Motor neuron (in vitro differentiated cells): ENCODE measurements at places on chromosomes 5 and 9.
A peak's percentile ranks its signal among the peaks of the same experiment; 100 is the strongest.

DNA sequence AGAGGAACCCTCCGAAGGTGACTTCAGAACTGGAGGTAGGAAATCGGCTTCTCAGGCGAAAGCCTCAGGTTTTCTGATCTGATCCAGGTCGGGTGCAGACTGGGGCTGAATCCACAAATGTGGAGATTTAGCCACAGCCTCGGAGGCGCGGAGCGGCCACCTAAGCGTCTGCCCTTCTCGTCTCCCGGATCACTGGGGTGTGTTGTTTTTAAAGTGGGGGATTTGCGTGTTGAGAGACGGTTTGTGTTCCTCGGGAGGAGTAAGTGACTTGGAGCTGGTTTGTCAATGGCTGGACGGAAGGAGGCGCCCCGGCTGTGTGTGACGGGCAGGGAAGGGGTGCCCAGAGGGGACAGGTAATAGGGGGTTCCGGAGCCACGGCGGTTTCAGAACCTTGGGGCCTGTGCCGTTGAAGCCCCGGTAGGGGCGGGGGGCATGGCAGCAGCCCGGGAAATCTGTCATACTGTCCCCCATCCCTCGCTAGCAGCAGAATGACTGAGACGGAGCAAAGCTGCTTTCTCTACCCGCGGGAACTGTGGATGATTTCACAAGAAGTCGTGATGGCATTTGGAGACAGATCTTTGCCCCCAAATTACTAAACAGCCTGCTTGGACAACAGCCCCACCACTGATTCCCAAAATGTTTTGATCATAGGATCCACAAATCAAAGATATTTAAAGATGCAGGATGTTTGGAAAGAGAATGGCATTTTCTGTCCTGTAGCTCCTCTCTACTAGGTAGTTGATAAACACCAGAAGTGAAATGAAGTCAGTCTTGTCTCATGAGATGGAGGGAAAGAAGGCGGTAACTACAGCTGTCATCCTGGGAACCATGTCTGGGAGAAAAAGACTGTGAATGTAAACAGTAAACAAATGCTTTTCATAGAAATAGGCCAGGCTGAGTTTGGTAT, 216.5 kb downstream of the PDZD2 start:
- peak; percentile 57 for ATAC-seq

DNA sequence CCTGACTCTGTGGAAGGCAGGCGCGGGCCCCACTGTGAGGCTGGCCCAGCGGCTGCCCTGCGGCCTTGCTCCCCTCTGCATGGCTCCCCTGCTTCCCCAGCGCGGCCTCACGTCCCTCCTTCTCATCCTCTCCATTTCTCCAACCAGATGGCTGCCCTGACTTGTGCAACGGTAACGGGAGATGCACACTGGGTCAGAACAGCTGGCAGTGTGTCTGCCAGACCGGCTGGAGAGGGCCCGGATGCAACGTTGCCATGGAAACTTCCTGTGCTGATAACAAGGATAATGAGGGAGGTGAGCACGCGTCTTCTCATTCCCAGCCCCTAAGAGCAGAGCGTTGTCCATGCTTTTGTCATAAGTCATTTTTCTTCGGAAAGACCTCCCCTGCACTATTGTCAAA, 129.0 kb upstream of the WWC1 start:
- no peak for ATAC-seq

GRCh38 chr5:16497546-16497945, 31.9 kb upstream of the ZNF622 start:
- no peak for ATAC-seq

DNA sequence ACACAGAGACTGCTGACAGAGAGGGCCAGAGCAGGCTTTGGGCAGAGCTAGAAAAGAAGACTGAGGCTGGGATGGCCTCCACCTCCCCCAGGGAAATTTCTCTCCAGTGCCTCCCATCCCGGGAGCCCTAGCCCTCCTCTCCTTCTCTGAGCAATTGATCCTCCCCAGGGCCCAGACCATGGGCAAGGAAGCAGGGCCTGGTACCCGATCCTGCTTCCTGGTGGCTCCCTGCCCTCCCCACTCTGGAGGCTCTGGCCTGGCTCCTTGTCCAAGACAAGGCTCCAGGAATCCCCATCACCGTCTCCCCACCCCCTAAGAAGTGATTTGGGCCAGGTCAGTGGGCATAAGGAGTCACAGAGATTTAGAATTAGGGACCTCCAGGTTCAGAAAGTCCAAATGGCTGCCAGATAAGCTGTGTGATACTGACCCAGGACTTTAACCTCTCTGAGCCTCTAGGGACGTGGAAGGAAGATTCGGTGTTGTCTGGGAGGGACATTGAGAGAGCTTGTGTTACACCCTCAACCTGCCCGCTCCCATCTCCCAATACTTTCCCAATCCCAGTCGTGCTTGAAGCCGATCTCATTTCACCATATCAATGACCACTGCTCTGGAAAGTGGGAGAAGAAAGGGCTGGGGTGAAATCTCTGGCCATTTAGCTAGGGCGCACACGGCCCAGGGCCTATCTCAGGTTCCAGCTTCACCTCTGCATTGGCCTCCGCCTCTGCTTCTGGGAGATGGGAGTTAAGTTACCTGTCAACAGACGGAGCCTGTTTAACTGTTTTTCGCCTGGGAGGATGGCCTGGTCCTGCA, 25.8 kb upstream of the KIF12 start:
- ATAC-seq: no peak

DNA sequence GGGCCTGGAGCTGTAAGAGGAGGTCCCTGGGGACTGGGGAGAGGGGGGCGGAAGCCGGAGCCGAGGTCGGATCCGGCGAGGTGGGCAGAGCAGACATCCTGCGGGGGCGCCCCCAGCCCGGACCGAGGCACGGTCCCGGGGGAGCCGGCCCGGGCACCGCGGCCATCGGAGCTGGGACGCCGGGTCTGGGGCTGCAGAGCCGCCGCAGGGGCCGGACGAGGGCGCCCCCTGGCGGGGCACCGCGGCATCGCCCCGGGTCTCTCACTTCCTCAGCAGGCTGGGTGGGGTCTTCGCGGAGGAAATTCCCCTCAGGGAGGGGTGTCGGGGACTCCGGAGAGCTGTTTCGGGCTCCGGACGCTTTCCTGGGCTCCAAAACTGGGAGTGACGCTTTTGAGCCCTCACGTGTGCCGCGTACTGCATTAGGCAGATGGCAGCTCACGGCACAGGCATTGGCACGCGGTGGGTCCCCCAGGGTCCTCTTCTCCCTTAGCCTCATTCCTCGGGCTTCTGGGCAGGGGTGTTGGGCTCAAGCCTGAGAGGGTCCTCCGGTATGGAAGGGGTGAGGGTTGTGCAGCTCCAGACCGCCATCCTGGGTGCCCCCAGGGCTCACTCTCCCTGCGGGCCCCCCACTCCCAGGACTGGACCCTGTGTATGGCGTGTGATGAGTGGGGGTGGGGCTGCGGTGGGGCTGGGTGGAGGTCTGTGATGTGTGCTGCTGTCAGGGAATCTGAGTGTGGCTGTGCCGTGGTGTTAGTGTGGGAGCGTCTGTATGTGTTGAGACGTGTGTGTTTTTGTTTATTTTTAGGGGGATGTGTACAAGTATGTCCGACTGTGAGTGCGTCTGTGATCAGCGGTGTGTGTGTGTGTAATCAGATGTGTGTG, 29.6 kb downstream of the LHX2 start:
- ATAC-seq: peak; percentile 57

DNA sequence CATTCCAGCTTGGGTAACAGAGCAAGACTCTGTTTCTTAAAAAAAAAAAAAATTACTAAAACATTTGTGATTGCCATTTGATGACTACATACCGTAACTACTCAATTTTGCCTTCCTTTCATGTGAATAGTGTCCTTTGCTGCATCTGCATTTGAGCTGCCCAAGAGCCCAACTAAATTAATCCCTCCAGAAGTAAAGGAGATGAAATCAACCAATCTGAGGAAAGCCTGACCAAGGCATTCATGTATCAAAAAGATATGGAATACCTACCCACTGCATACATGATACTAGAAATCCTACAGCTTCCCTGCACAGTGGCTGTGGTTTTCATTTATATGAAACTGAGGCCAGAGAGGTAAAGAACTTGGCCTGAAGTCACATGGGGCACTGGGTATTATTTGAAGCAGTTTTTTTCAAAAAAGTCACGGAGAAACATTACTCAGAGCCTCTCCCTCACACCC, 177.5 kb downstream of the AOPEP start:
- no peak for ATAC-seq

GRCh38 chr5:113937301-113937700, 423.8 kb downstream of the YTHDC2 start:
- ATAC-seq: no peak

GRCh38 chr9:125470767-125471580, 209.3 kb downstream of the GAPVD1 start:
- peak; percentile 38 for ATAC-seq

GRCh38 chr5:173119719-173120118, 24.6 kb upstream of the BNIP1 start:
- no peak for ATAC-seq

- no peak for ATAC-seq
These were observed 22.1 kb downstream of the FAM170A start for GRCh38 chr5:119651486-119651885.

- no peak for ATAC-seq
These were observed 31.0 kb downstream of the EFCAB9 start for GRCh38 chr5:172224996-172225395.

DNA sequence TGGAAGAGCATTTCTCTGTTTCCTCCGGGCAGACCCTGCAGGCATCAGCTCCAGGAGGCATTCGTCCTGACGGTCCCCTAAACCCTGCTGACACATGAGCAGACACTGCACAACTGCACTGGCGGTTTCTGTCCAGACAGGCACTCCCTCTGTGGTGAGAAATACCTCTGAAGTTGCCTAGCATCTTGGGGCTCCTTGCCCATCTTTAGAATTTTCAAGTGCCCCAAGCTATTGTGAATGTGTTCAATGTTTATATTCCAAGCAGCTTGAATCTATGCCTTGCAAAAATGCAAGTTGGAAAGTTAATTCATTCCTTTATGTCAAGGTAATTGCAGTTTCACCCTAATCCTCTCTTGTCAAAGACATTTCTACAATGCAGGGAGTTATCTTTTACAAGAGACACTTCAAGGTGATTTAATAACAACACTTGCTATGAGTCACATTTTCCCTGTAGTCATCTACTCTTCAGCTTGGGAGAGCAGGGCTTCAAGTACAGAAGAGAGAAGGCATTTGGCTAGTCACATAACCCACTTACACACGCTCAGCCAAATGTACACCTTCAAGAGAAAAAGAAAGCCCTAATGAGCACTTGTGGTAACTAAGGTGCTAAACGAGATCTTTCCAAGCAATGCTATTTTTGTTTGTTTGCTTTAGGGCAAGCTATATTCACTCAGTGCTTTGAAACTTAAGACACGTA, 302.5 kb downstream of the MLLT3 start:
- peak; percentile 78 for ATAC-seq

GRCh38 chr9:119853126-119853525, 483.9 kb upstream of the BRINP1 start:
- ATAC-seq: no peak

DNA sequence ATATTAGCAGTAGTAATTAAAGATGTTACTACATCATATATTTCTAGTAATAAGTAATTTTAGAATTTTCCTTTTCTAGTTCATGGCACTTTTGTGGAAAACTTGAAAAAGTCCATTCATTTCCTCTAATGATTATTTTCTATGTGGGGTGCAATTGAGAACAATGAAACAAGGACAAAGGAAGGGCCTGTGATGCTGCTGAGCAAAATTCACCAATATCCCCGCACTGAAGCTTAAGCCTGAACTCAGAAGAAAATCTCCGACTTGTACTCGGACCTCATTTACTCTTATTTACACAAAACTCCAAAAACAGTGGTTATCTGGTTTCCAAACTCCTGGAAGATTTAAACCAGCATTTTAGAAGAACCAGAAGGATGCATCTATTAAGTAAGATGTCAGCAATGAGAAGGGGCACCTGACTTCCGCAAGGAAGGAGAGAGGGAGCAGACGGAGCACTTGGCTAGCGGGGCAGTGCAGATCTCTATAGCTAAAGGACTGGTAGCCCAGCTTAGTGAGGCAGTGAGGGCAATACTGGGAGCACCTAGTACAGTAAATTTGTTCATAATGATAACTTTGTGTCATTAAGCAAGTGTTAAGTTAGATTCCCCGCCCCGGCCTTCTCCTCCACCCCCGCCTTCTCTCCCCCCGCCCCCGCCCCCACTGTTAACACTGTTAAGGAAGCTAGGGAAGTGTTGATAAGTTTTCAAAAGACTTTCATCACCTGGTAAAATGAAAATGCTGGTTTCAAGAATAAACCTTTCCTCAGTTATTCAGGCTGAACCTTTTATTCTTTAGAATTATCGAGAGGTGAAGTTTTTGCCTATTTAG, 123.3 kb downstream of the ZSWIM6 start:
- ATAC-seq: no peak

- ATAC-seq: peak; percentile 40
These were observed 117.9 kb downstream of the INSYN2B start for GRCh38 chr5:169862391-169862811.

- peak; percentile 70 for ATAC-seq
These were observed 199.4 kb downstream of the MEF2C start for GRCh38 chr5:88683506-88684135.

DNA sequence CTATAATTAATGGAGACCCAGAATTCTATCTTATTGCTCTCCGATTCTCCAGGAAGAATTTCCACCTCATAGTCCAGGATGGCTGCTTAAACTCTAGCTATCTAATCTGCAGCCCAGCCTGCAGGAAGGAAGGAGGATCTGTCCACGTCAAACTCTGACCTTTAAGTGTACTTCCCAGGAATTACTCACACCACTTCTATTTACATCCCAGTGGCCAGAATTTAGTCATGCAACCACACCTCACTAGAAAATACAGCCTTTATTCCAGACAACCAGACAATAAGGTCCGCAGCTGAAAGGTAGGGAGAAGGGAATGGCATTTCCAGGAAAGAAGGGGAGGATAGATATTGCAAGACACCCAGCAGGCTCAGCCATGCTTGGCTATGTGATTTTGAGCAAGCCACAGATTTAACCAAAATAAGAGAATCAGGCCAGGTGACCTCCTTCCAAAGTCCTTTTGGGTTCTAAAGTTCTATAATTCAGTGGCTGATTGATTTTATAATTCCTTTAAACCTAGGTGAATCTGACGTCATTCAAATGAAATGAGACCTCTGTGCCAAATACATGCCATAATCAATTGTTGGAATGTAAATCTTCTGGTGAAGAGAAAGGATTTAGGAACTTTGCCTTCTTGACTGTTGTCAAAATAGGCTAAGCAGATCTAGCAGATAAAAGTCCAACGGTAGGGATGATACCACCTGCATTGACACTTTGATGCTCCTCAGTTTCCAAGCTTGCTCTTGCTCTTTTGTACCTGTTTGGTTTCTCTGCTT, 3.7 kb upstream of the DENND1A start:
- ATAC-seq: no peak

DNA sequence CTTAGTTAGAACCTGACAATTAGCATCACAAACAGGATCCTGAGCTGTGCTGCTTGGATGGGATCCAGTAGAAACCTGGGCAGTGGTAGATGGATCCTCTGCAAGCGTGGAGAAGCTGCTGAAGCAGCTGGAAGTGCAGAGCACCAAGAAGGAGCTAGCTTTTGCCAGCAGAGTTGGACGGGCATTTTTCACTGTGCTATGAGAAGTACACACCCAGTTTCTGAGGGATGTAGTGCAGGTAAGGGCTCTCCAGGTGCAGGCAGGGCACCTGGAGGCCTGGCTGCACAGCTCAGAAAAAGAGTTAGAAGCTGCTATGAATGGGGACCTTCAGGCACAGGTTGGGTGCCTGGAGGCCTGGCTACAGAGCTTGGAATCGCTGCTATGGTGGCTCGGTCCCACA, 623.9 kb upstream of the NUDT12 start:
- no peak for ATAC-seq

- no peak for ATAC-seq
These were observed 1.9 kb downstream of the PLPP6 start for GRCh38 chr9:4663956-4664355.

- peak; percentile 84 for ATAC-seq
These were observed 16.2 kb downstream of the PGGT1B start for GRCh38 chr5:115246361-115246991.

- ATAC-seq: no peak
These were observed 699.4 kb upstream of the FAM174A start for GRCh38 chr5:99835791-99836190.
